ENCODE measurements at places on chromosomes 12 and 14. TPM values are rescaled to one million over a fixed set of nuclear protein-coding genes. Genes with fewer than 3 reads are reported as not detected.

The INHBE gene
- not detected for total RNA-seq

The IL22 gene
- total RNA-seq, result not detected

The OAS3 gene
- 52.7 TPM for total RNA-seq

The TPI1 gene
- total RNA-seq, result 348 TPM

The ENO2 gene
- total RNA-seq, result 44.0 TPM

The SCN8A gene
- 0.37 TPM for total RNA-seq

The MBD6 gene
- 81.7 TPM for total RNA-seq

The ZFHX2 gene
- 1.7 TPM for total RNA-seq

The SLC6A15 gene
- total RNA-seq, result 0.30 TPM

The CPNE6 gene
- not detected for total RNA-seq

The KRT79 gene
- not detected for total RNA-seq

The GPR33 gene
- total RNA-seq, result not detected

- DNase-seq, result no peak
Measured at GRCh38 chr12:110796952-110797351, 49.8 kb upstream of the CCDC63 start.

DNA sequence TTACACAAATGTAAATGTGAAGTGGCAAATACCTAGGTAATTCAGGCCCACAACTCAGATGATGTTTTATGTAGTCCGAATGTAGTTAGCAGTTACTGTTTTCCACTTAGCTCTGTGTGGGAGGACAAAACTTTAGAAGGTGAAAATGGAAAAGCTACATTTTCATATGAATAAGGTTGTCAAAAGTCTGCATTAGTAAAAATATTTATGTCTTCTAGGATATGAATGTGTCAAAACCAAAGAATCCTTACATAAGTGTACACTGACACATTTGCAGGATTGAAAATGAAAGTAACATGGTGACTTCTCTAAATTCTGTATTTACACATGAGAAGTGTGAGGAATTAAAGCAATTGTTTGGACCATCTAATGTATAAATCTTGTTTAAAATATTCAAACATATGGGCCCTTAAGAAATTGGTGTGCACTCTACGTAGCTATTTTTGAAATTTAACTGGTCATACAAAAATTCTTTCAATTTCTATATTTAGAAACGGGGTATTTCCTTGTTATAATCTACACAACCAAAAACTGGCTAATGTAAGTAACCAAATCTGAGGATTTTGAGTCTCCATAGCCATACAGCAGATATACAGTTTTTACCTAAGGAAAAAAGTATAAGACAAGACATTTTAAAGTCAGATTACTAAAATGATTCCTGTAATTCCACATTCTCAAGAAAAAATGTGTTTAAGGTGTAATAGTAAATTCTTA, 5.4 kb downstream of the CDKN1B start:
- no peak for DNase-seq

- DNase-seq, result no peak
Measured at GRCh38 chr12:121530600-121531355, 50.0 kb downstream of the KDM2B start.

GRCh38 chr12:75661908-75662307, 150.5 kb upstream of the KRR1 start:
- no peak for DNase-seq

DNA sequence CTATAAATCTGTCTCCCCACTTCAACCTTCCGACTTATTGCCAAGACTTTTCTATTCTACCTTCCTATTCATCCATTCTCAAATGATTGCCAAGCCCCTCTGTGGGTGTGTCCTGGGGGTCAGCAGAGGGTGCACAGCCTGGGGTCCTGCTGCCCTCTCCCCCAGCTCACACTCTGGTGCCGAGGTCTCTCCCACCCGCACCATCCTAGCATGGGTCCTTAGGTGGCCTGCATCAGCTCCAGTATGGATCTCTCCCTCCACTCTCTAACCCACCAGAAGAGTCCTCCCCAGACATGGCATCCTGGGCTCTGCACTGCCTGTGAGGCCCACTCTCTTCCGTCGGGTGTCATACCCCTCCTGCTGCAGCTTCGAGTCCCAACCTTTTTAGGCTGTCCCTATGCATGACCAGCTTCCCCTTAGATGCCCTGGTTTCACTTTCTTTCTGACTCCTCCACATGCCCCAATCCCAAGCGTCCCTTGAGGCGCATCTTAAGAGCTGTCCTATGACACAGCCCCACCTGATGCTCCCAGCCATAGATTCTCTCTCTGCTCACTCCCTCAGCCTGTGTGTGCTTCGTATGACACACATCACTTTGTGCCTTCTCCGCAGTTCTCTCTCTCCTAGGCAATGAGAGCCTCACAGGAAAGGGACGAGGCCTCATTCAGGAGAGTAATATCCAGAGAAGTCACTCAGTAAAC, 43.9 kb downstream of the GIT2 start:
- no peak for DNase-seq

DNA sequence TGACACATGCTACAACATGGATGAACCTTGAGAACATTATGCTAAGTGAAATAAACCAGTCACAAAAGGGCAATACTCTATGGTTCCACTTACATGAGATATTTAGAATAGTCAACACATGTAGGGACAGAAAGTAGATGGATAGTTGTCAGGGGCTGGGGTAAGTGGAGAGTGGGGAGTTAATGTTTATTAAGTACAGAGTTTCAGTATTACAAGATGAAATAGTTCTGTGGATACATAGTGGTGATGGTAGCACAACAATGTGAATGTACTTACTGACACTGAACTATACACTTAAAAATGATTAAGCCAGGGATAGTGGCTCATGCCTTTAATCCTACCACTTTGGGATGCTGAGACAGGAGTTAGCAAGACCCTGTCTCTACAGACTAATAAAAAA, 8.7 kb downstream of the NUP107 start:
- DNase-seq, result no peak

- DNase-seq, result no peak
Measured at GRCh38 chr12:39621670-39622069, 2.1 kb upstream of the ABCD2 start.

GRCh38 chr12:26791301-26791791, 41.6 kb downstream of the ITPR2 start:
- DNase-seq, result no peak

DNA sequence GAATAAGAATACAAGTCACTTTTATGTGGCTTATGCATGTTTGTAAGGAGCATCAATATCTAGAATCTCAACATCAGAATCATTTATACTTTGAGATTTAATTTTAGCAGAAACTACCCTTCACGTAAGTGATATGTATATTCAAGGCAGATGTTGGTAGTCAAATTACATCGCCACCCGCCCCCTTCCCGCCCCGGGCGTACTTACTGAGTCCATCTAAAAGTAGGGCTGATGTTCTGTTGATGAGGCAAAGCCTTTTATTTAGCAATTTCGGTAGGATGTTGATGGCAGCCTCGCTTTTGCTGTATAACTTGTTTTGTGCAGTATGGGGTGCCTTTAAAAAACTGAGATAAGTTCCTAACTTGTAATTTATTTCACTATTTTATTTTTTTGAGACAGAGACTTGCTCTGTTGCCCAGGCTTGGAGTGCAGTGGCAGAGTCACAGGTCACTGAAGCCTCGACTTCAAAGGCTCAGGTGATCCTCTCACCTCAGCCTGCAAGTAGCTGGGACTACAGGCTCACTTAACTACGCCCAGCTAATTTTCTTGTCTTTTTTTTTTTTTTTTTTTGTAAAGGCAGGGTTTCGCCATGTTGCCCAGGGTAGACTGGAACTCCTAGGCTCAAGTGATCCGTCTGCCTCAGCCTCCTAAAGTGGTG, 30.8 kb downstream of the KTN1 start:
- DNase-seq, result peak; percentile 17

GRCh38 chr14:70808416-70809224, 693 bp downstream of the MAP3K9 start:
- peak; percentile 38 for DNase-seq

DNA sequence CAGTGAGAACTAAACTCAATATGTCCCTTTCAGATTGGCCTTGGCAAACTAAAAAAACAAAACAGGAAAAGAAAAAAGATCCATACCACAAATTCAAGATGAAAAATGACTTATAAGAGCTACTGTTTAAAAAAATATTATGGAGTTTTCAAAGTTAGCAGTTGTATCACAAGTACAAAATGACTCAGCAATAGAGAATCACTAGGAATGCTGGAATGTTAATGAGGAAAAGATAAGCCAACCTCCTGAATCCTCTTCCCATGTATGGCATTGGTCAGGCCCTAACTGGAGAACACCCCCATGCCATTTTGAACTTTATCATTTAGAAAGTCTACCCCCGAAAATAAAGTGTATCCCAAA, 62.2 kb downstream of the PPP1R36 start:
- no peak for DNase-seq

- no peak for DNase-seq
Measured at GRCh38 chr12:77685112-77685511, 145.6 kb upstream of the NAV3 start.

- DNase-seq, result no peak
Measured at GRCh38 chr12:1872448-1872847, 46.0 kb downstream of the CACNA2D4 start.

DNA sequence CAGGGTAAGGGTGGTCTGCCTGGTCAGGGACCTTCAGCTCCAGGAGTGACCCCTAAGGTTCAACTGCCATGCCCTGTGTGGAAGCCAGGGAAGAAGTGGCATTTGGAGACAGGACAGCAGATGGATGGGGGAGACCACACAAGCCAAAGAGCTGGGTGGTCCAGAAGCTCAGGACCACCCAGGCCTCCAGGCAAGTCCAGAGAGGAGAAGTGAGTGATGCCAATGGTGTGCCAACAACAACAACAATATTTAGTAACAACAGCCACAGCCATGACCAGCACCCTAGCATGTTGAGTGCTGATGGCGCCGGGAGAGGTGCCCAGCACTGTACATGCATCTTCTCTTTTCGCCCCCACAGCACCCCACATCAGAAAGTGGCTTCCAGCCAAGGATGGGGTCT, 113.7 kb downstream of the ESRRB start:
- DNase-seq, result no peak

GRCh38 chr12:65741656-65742017, 82.6 kb upstream of the HMGA2 start:
- no peak for DNase-seq

DNA sequence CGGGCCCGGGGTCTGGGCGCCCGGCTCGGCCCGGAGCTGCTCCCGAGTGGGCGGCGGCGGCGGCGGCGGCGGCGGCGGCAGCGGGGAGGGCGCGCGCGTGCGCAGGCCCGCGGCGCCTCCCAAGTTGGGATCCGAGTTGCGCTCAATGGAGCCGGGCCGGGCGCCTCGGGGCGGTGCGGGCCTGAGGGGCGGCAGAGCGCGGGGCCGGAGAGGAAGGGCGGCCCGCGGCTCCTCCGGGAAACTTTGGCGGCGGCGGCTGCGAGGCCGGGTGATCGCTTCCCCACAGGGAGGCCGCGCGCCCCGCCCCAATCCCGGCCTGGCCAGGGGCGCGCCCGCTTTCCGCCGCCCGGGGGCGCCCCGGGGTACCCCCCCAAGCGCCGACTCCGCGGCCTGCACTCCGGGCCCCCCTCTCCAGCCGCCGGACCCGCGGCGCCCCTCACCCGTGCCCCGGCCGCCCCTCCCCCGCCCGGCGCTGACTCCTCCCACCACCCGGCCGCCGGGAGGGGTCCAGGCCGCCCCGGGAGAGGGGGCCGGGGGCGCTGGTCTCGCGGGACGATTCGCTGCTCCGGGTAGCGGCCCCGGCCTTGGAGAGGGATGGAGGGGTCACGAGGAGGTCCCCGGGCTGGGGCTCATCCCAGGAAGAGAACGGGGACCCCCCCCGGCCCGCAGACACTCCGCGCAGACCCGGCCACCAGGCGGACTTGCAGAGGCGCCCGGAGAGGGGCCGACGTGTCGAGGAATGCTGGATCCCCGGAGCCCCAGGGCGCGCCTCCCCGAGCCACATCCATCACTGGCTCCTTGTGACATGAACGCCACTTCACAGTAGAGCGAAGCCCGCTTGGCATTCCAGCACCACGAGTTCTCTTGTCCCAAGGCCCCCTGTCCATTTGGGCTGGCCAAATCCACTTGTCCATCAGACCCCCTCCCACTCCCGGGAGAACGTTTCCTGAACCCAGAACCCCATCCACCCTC, at the start of gene RILPL1:
RILPL1 (minus strand) TSS at position 48 of the 972 bp plus-strand sequence. CDS start 237 bp downstream, outside the sequence.
- DNase-seq, result peak; percentile 94

All from upper lobe of left lung (tissue), 6 donors.